IPS DF 19.7 (cell line): ENCODE measurements at places on chromosomes 16 and 17.
A peak's percentile ranks its signal among the peaks of the same experiment; 100 is the strongest.

DNA sequence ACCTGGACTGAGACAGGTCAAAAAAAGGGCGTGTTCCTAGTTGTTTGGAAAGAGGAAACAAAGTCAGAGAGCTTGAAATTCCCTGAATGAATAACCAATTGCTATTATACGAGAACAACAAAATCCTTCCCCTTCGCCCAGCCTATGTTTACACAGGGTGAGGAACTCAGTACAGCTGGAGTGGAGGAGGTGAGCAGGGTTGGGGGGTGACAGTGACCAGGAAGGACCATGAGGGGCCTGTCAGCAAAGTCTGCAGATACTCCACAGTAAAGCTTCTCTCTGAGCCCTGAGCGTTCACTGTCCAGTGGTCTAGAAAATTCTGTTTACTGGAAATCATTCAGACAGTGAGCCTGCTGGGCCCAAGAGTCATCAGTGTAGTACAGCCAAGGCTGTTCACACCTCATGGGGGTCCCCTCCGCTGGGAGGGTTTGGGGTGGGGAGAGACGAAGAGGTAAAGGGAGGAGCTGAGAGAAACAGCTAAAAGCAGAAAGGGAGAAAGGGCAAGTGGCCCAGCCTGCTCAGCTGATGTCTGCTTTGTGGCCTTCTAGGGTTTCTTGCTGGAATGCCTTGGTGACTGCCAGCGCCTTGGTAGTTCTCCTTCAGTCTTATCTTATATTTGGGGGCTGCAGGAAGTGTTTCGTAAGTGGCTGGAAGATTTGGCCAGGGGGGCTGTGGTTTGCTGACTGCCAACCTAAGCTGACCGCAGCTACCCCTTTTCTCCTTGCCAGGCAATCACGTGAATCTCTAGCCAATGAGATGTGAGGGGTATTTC lies 5.7 kb downstream of the DUSP3 start:
- no peak for DNase-seq

DNA sequence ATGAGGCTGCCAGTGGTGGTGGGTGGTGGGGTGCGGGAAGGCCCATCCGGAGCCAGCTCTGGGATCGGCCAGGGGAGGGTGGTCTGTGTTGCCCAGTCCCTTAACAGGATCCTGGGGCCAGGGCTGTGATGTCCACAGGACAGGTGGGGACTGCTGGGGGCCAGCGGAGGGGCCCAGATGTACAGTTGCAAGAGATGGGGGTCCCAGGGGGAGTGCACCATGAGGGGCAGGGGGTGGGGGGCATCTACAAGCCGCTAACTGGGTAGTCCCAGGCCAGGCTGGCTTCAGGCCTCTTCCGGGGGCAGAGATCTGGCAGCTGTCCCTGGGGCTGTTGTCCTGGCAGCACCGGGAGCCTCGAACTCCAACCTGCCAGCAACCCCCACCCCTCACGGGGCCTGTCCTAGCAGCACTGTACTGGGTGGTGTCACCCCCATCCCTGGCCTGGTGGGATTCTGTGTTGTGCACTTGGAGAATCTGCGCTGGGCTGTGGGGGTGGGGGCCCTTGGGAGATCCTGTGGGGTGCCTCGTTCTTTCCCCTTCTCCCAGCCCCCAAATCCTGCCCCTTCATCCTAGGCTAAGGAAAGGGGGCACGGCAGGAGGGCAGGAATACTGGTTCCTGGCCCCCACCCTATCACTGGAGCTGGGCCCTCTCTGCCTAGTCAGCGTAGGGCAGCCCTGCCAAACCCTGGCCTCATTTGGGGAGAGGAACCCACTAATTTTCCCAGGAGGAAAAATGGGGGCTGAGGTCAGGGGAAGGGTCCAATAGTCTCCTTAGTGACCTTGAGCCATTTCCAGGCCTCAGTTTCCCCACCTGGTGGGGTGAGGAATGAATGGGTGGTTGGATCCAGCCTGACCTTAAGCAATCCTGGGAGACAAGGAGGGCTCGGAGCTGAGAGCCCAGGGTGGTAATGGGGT lies 1.4 kb downstream of the MTSS2 start:
- no peak for DNase-seq

- peak; percentile 64 for DNase-seq
Measured at GRCh38 chr17:1908699-1909309, 79.0 kb downstream of the RPA1 start.

DNA sequence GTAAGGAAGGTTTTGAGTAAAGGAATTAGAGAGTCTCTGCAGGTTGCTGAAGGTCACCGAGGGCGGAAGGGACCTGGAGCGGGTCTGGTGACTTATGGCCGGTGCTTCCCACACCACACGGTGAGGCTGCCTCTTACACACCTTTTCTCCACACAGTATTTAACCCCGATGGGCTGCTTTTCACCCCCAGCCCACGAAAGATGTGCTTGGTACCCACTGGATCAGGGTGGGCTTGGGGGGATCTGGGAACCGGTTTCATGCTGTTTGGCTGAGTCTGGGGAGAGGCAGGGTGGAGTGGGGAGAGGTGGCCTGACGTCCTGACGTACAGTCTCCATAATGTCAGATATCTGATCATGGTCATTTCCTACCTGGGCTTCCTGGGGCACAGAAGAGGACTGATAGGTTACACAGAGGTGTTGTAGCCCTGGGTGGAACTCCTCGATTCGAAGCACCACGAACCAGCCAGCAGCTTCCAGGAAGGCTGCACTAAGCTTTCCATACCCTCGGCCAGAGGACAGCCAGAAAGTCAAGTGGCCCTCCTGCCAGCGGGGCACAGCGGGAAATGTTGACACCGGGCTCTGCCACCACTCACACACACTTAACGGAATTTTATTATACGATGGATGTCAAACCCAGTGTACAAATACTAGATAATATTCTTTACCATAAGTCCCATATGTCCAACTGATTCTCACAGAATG lies 34.0 kb downstream of the OR1D5 start:
- no peak for DNase-seq

DNA sequence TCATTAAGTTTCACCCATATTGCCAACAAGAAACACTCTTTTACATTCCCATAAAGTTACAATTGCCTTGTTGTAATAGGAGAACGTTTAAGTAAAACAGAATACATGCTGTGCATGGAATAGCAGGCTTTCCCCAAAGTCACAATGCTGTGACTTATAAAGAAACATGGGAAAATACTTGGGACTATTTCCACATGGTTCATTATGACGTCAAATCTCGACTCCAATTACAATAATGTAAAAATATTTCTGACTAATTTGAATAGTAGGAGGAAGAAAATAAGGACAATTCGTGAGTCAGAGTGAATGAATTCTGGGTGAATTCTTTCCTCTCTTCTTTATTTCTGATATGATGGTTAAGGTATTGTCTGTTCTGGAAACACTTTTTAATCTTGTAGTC lies 52.8 kb downstream of the CDH11 start:
- no peak for DNase-seq

DNA sequence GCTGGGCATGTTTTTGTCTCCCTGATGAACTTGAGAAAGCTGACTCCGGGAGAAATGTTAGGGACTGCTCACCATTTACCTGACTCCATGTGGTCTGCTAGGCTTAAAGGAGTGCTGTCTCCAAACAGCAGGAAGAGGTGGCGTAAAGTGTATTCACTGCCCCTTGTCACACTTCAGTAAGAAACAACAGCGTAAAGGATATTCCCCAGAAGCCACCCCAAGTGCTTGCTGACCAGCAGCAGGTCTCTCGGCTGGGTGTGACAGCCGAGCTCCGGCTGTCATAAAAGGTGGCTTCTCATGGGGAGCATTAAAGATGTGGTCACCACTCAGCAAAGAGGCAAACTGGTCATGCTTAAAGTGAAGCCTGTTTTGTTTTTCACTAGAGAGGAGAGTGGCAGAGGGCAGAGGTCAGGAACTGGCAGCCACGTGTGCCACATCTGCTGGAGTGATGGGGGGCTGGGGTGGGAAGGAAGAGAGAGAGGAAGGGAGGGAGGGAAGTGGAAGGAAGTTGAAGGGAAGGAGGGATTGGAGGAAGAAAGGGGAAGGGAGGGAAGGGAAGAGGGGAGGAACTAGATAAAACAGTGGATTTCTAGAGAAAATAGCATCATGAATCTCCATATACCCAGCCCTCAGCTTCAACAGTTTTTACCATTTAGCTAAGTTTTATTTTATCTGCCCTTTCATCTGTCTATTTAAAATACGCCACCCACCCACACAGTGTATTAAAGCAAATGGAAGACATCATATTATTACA lies 119.3 kb downstream of the CLEC16A start:
- DNase-seq, result no peak

- DNase-seq, result no peak
Measured at GRCh38 chr17:320139-320538, 32.5 kb downstream of the RPH3AL start.

DNA sequence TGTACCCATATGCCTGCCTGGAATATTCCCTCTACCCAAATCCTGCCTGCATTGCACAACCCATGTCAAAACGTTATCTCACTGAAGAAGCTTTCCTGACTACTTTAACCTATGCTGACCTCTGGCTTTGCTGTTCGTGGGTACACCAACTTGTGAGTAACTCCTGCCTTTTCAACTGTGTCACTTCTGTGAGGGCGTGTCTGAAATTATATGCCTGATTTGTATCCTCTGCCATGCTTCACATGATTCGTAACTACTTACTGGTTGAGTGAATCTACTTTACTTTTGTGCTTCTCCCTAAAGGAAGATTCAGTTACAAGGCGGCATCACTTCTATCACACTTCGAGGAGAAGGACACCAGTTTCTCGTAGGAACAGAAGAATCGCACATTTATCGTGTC lies 33.3 kb upstream of the USP43 start:
- no peak for DNase-seq

- DNase-seq, result no peak
Measured at GRCh38 chr16:22063888-22064467, 28.4 kb upstream of the VWA3A start.

DNA sequence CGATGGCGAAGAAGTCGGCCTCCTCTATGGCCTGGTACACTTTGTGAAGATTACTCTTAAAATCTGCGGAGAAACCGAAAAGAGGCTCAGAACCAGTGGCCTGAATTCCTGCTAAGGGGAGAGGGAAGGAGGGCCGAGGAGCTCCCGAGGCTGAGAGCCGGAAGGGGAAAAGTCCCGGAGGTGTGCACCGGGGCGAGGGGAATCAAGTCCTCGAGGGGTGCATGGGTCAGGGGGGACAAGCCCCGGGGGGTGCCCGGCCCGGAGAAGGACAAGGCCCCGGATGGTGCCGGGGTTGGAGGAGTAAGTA lies 495 bp downstream of the PARN start:
- DNase-seq, result no peak

DNA sequence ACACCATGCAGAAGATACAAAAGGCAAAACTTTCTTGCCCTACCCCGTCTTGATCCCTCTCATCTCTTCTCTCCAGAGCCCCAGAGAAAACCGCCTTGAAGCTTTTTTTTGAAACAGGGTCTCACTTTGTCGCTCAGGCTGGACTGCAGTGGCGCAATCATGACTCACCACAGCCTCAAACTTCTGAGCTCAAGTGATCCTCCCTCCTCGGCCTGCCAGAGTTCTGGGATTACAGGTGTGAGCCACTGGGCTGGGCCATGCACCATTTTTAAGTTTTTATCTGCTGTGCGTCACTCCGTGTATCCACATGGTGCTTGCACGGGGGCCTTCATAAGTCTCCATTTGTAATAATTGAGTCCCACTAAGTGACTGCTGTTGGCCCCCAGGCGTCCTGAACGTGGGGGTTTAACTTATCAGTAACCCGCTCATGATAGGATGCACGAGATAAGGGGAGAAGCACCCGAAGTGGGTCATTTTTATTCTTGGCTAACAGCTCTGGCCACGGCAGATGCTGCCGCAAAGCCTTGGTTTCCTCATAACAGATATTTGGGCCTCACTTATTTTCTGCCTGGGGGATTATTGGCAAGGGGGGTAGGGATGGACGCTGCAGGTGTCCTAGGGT lies 8.6 kb downstream of the DNAH17 start:
- DNase-seq, result no peak

- DNase-seq, result no peak
Measured at GRCh38 chr17:2850991-2851390, 54.8 kb downstream of the RAP1GAP2 start.

DNA sequence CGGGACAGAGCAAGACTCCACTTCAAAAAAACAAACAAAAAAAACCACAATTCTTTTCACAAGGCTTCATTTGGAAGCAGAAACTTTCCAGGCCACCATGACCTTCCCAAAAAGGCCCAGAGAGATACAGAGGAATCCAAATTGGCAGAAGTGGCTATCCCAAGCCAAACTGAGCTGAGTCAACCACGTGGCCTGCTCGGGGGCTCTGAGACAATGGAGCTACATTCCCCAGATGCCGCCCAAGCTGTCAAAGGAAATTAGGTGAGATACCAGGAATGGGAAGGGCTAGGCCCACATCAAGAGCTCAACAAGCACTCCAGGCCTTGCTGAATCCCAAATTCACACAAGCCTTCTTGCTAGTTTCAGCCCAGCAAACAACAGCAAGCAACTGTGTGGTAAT lies 5.7 kb upstream of the EXOSC6 start:
- no peak for DNase-seq

GRCh38 chr16:82301146-82301755 lies 131.2 kb upstream of the MPHOSPH6 start:
- DNase-seq, result no peak
